Hematopoietic multipotent progenitor cell (in vitro differentiated cells): ENCODE measurements at places on chromosomes 6 and 20.
A peak's percentile ranks its signal among the peaks of the same experiment; 100 is the strongest.

DNA sequence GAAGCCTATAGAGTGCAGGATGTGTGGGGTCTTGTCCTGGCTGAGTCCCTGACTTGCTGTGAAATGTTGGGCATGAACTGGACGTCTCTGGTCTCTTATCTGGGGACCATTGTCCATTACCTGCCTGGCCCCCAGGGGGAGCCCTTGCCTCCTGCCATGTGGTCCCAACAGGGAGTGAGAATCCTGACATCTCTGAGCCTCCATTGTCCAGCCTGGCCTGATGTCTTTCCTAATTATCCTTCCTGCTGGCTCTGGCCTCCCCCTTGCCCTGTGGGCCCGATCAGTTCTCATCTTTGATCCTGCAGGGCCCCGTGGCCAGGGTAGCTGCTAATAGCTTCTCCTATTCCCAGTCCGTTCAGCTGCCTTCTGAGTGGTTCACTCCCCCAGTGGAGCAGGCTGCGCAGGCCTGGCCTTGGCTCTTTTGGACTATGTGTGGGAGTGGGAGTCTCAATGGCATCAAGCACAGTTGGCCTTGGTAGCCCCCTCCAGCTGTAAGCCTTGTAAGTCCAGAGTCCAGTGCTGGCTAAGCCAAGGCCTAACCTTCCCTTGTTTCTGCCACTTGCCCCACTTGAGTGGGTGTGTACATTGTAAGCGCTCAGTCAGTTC, 77.9 kb upstream of the RALY start:
- peak; percentile 18 for DNase-seq

GRCh38 chr20:56342783-56343182, 16.0 kb upstream of the FAM210B start:
- DNase-seq, result no peak

- no peak for DNase-seq
These were observed 5.3 kb downstream of the TRMT11 start for GRCh38 chr6:125991653-125992052.

- no peak for DNase-seq
These were observed 56.6 kb downstream of the SH3BGRL2 start for GRCh38 chr6:79687759-79688158.

DNA sequence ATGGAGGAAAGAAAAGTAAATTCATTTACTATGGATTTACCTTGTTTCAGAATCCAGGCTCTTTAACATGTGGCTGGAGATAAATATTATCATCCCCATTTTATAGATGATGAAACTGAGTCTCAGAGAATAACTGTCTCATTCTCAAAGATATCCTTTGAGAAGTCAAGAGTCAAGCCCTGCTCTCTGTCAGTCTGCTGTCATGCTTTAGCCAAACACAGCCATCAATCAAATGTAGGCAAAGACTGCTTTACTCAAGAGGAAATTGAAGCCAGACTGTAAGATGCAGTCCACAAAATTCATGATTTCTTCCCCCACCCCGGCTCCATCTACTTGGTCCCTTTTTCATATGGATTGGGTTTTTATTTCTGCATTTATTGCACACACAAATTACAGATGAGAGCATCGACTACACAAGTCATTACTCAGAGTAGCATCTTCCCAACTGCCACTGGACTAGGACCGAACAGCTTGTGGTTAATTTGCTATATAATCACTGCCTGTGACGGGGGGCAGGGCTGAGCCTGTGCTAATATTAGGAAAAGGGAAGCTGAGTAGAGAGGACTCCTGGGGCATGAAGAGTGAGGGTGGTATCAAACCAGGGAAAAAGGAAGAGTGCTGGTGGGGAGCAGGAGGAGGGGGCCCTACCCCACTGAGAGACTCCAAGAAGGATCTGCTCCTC, 102.7 kb upstream of the TOP1 start:
- no peak for DNase-seq

GRCh38 chr20:3729811-3730540, 2.5 kb upstream of the HSPA12B start:
- no peak for DNase-seq

- no peak for DNase-seq
These were observed 96.2 kb upstream of the BTN3A2 start for GRCh38 chr6:26268659-26269402.

- DNase-seq, result no peak
These were observed 44.5 kb downstream of the SULF2 start for GRCh38 chr20:47740862-47741184.

- DNase-seq, result no peak
These were observed 2.2 kb upstream of the FAM162B start for GRCh38 chr6:116767715-116768114.

DNA sequence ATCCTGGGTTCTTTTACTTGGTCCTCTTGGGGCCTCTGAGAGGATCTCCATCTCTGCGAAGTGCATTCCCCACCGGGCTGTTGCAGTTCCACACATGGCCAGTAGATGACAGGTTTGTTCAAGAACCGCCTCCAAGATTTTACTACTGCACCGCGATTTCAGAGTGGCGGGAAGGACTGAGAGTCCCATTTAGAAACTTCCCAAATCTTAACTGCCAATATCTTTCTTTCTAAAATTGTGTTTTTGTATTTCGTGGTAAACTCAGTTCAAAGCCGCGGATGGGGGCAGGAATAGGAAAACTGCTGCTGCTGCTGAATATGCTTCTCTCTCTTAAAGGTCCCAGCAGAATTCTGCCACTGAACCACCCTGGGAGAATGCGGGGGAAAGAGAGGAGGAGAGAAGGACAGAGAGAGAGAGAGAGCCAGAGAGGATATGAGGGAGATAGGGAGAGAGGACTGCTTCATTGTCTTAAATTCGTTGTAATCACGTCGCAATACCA, 8.6 kb upstream of the BTNL2 start:
- peak; percentile 79 for DNase-seq

DNA sequence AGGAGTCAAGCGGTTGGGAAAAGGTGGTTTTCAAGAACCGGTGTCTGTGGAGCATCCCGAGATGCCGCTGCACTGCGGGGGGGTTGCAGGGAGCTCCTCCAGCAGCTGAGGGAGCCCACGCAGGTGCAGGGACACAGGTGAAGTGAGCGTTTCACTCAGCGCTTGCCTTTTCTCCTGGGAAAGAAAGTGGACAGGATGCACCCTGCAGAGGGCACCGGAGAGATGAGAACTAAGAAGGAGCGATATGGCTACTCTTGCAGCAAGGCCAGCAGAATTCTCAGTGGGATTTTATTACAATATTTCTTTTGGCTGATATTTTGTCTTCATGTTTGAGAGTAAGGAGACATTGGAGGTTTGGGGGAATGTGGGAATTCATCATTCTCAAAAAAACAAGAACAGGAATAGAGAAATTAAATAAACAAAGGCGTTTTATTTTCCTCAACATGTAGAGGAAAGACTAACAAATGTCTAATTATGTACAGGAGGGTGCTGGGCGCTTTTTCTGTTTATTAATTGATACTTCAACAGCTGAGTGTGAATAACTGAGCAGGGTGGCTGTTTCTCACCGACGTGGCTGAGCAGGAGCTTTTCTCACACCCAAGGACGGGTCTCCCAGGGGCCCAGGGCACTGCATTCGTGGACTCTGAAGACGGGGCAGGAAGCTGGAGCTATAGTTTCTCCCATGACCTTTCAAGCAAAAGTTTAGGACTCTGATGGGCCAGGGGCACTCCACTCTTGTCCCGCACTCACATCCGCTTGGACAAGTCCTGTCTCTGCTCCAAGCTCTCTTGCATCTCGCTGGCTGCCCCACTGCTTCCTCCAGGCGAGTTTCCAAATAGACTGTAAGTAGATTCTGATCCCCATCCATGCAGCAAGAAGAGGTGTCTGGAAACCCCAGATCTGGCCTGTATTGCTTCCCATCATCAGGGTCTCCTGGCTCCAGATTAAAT, 176.1 kb downstream of the SMOC2 start:
- no peak for DNase-seq

- DNase-seq, result no peak
These were observed 223.9 kb upstream of the TAB2 start for GRCh38 chr6:149093643-149094042.

DNA sequence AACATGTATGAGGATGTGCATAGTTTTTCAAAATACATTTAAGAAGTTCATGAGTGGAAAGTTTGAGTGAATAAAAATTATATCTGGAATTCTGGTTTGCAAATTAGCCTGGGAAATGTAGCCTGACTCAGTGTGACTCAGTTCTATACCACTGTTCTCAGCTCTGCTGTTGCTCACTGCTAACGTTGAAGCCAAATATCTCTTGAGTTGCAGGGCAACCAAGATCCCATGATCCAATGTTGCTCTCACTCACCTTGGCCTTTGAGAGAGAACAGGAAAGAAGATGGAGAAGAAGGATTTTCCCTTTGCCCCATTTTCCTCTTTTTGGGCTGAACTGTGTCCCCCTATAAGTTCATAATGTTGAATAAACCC, 28.9 kb downstream of the PSMB9 start:
- DNase-seq, result no peak

DNA sequence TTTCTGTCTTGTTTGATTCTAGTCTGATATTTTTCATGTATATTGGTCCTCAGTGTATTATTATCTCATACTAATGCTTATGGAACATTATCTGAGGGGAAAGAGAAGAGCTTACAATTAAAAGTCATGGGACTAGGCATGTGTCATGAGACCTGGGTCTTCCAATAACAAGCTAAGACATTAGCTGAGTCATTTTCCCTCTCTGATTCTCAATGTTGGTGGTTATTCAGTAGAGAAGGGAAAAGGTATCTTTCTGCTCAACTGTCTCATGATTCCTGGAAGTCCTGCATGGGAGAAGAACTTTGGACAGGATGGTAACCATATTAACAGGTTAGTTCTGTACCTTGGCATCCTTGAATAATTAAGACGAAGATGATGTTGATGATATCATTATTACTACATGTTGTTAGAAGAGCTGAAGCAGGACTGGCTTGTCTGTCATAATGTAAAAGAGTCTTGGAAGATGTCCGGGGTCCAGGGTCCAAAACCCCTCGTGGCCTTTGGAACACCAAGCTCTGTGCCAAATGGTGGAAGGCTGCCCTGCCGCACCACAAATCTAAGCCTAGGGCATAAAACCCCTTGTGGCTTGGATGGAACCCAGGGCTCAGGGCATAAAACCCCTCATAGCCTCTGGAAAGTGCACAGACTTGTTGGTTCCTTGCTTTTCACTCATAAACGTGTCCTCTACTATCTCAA, 19.1 kb downstream of the TRIM38 start:
- DNase-seq, result no peak

GRCh38 chr20:20440886-20441658, 73.2 kb downstream of the INSM1 start:
- no peak for DNase-seq

DNA sequence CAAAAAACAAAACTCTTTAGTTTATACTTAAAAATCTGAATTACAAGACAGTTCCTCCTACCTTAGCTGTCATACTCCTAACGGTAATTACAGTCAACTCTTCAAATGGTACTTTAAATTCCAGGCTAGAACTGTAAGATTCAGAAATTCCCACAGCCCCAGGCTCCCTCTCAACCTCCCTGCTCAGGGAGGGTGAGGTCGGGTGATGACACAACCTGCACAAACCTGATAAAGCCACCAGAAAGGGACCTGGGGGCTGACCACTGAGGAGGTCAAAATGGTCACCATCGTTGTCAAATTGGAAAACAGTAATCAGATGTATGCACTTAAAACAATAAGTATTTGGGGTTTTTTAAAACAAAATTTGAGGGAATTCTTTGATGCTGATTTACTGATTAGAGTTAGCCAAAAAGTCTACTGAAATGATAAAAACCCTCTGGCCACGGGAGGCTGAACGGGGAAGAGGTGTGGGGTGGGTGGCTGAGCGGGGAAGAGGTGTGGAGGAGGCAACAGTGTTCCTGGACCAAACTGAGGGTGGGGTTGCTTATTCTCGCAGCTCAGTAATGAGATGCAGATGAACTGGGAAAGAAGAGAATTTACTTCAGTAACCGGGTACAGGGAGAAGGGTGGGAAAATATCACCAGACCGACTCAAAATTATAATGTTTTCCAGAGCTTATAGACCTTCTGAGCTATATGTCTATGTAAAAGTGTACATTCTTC, 52.4 kb downstream of the SLC22A1 start:
- DNase-seq, result no peak

GRCh38 chr20:42118409-42119125, 500.4 kb upstream of the CHD6 start:
- DNase-seq, result no peak

DNA sequence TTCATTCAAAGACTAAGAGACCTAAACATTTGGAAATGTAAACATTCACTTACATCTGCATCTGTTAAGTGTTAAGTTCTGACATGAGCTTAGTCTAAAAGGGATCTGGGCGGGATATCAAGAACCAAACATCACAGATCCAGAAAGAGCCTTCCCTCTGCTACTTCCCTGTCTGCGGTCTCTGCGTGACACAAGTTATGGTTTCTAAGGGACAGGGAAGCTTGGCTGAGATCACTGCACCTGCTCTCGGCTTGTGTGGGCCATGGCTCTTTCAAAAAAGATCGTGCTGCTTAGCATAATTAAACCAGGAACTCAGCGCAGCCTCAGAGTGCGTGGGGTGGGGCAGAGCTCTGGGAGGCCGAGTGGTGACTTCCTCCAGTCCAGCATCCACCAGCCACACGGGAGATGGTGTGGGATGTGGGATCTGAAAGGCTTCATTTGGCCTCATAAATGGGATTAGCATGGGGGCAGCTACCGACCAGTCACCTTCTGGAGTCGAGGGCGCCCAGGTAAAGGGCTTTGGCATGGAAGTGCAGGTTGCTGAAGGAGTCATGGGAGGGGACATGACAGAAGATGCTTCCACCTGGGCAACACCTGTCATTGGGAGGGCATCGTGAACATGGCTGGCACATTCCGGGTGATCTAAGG, 16.7 kb upstream of the RAMACL start:
- no peak for DNase-seq

DNA sequence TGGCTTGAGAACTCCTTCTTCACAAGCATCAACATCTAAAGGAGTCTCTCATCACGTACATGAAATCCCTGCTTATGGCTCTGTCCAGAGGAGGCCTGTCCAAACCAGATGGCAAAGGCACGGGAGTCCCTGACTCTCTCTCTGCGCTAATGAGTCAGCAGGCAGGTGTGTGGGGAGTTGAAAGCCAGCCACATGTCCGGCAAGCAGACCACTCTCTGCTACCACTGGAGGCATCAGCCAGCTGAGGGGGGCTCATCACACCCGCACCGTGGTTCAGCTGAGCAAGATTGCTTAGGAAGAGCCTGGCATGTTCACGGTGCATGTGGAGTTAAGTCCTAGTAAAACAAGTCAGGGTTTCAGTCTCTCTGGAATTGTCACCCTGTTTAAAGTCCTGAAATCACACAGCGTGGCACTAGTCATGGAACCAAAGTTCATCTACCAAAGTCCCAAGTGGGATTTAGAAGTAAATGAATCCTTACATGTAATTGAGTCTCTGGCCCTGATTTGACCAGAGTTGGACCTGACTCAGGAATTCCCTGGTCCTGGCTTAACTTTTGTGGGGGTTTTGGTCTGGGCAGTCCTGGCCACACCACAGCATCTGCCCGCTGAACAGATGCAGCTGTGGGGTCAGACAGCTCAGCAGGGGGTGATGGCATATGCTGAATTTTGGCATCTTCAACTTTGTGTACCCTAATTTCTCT, 155.2 kb upstream of the RIN2 start:
- no peak for DNase-seq

DNA sequence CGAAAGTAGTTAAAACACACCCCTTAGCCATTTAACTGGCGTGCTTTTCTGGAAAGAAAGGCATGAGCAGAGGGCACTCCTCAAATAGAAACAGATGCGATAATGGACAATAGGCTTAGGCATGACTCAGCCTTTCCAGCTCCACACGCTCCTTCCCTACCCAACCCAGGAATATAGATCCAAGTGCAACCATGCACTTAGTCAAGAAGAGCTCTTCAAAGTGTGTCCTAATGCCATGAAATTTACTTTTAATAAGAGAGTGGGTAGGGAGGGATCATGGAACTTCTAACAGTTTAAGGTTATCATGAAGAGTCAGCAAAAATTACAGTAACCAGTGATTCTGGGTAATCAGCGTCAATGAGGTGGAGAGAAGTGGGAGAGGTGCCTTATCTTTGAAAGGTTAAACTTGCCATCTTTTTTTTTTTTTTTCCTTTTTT, 2.4 kb upstream of the EFHC1 start:
- DNase-seq, result no peak
